ENCODE measurements at places on chromosomes 4 and X. TPM values are rescaled to one million over a fixed set of nuclear protein-coding genes. Genes with fewer than 3 reads are reported as not detected.

The FGG gene
- not detected for total RNA-seq

GRCh38 chrX:49186125-49187027, at the start of gene PRICKLE3:
Gene PRICKLE3 (minus strand): TSS chrX:49186373. CDS start chrX:49186297, 76 bp downstream.
- DNase-seq, result peak; percentile 87

GRCh38 chr4:165493359-165493758, 114.6 kb downstream of the CPE start:
- peak; percentile 38 for DNase-seq

DNA sequence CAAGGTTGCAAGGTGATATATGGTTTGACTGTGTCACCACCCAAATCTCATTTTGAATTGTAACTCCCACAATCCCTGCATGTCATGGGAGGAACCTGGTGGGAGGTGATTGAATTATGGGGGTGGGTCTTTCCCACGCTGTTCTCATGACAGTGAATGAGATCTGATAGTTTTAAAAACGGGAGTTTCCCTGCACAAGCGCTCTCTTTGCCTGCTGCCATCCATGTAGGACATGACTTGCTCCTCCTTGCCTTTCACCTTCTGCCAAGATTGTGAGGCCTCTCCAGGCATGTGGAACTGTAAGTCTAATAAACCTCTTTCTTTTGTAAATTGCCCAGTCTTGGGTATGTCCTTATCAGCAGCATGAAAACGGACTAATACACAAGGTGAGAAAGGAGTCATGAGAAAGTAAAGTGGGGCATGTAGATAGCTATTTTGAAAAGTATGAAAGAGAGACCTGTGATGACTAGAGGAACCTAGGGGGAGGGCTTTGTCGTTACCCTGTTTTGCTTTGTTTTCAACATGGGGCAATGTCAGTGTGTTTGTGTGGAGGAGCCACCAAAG, 6.3 kb downstream of the ZBTB49 start:
- no peak for DNase-seq

DNA sequence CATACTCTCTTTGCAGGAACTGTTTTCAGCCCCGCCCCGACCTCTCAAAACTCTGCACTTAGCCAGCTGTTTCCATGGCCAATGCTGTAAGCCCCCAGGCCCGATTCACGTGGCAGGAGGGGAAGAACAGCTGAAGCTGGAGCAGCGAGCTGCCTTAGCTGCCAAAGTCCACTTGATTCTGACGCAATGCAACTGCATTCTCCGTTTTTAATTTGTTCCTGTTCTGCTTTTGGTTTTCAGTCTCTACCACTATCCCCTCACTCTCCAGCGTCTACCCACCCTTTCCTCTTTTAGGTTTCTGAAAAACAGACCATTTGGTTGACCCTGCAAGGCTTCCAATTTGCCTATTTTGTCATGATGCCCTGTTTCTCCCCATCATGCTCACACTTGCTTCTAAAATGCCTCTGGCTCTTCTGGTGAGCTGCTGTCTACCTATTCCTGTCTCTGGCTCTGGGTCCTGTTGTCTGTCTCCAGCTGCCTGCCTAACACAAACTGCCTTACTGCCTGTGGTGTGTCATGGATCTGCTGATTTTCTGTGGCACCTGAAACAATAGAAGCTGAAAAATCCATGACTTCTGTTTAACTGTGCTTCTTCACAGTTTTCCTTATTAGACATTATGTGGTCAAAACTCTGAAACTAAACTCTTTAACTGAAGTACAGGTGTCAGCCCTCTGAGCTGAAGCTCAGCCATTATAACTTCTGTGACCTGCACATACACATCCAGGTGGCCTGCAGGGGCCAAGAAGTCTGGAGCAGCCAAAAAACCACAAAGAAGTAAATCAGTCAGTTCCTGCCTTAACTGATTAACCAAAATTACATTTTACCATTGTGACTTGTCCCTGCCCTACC, 160.5 kb upstream of the AGTR2 start:
- DNase-seq, result no peak
